Activated gamma-delta T cell treated with Interleukin-2 at 50 U/mL for 16 hours (primary cell): ENCODE measurements at places on chromosomes 16 and 17.

GRCh38 chr17:34011599-34011998 is 243.5 kb upstream of the CCL2 start:
- DNase-seq, result no peak

- no peak for DNase-seq
Observed at GRCh38 chr17:1398028-1398427, 2.0 kb downstream of the YWHAE start.

GRCh38 chr16:19227643-19228042 is 57.9 kb upstream of the CLEC19A start:
- DNase-seq, result no peak

DNA sequence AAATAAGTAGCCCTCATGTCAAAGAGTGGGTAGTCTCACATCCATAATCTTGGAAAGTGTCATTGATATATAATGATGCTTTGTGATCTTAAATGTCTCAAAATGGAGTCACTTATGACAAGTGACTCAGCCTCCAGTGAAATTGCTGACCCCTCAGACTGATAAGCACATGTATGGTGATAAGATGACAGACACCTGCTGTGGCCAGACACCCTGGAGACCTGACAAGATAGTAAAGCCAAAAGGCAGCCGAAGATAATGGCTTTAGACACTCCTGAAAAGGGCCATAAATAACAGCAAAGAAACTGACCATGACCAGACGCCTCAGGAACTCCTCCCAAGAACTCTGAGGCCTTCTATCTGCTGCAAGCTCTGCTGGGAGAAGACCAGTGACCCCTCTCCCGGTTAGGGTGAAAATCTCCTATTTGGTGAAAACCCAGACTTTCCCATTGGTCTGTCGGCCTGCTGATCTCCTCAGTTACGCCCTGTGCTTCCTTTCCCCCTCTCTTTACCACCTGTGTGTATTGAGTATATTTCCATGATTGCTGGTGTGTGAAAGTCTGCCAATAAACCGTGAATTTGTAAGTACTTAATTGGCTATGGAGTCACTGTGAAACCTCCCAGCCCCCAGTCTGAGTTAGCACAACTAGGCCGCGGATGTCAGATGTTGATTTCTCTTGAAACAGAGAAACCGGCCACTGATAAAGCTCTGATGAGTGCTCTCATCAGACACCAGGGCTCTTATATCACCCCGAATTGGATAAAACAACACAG is 226.7 kb upstream of the MYOCD start:
- no peak for DNase-seq
